Lung (tissue), 17 donors: ENCODE measurements at places on chromosomes 12 and 14. TPM values are rescaled to one million over a fixed set of nuclear protein-coding genes. Genes with fewer than 3 reads are reported as not detected.

The TMEM179 gene
- 0.12 TPM for total RNA-seq

The RAD9B gene
- 1.5 TPM for total RNA-seq

The EIF2B1 gene
- total RNA-seq, result 36.6 TPM

The SOX5 gene
- 13.0 TPM for total RNA-seq

The FGFR1OP2 gene
- total RNA-seq, result 110 TPM

The SPX gene
- 0.58 TPM for total RNA-seq

The ZNF891 gene
- 1.3 TPM for total RNA-seq

The SLC5A8 gene
- 7.0 TPM for total RNA-seq

The SERPINA9 gene
- total RNA-seq, result not detected

The PTCSC3 gene
- total RNA-seq, result 0.64 TPM

The SRRM4 gene
- total RNA-seq, result 0.20 TPM

The STAC3 gene
- 5.9 TPM for total RNA-seq

The IL23A gene
- 0.34 TPM for total RNA-seq

The PLEKHA5 gene
- 88.5 TPM for total RNA-seq

The DLGAP5 gene
- 5.0 TPM for total RNA-seq

The ACYP1 gene
- total RNA-seq, result 17.5 TPM

The AKAP3 gene
- 2.4 TPM for total RNA-seq

The C12orf54 gene
- 1.5 TPM for total RNA-seq

The NFATC4 gene
- 38.2 TPM for total RNA-seq

The ATP6V1D gene
- 58.2 TPM for total RNA-seq

The ACOT4 gene
- 4.2 TPM for total RNA-seq

The COQ10A gene
- 16.5 TPM for total RNA-seq

The FOXN4 gene
- total RNA-seq, result 0.25 TPM

The NTF3 gene
- total RNA-seq, result 1.1 TPM

The KLRK1 gene
- total RNA-seq, result 2.9 TPM

The PNMA1 gene
- 31.9 TPM for total RNA-seq

The SRGAP1 gene
- total RNA-seq, result 12.4 TPM

The PROX2 gene
- total RNA-seq, result 0.09 TPM

The EGLN3 gene
- 80.6 TPM for total RNA-seq

The TAS2R9 gene
- not detected for total RNA-seq

The AQP6 gene
- 0.31 TPM for total RNA-seq

The FZD10 gene
- total RNA-seq, result 1.7 TPM

The GPRC5A gene
- total RNA-seq, result 418 TPM

The IL26 gene
- total RNA-seq, result not detected

The ITGB7 gene
- 7.9 TPM for total RNA-seq

The KRT79 gene
- not detected for total RNA-seq

The ADCY6 gene
- 33.4 TPM for total RNA-seq

The KRT75 gene
- not detected for total RNA-seq

The PRPH gene
- 0.67 TPM for total RNA-seq

The UBC gene
- total RNA-seq, result 1,141 TPM

The HOTAIR gene
- total RNA-seq, result 0.15 TPM

The ETNK1 gene
- total RNA-seq, result 68.3 TPM

The PIANP gene
- 1.4 TPM for total RNA-seq

The PGAM5 gene
- 32.4 TPM for total RNA-seq

The ATP5F1B gene
- 529 TPM for total RNA-seq

The ALDH1L2 gene
- 28.4 TPM for total RNA-seq

The CAMKK2 gene
- 45.8 TPM for total RNA-seq

The RAB5B gene
- 113 TPM for total RNA-seq

The TBC1D30 gene
- total RNA-seq, result 11.0 TPM

The ITGA7 gene
- total RNA-seq, result 28.4 TPM

The KANSL2 gene
- 45.1 TPM for total RNA-seq

The CLEC14A gene
- total RNA-seq, result 91.3 TPM

The PMCH gene
- total RNA-seq, result not detected

The TOMM20L gene
- 0.74 TPM for total RNA-seq
